ENCODE measurements at places on chromosomes 3 and 15.

DNA sequence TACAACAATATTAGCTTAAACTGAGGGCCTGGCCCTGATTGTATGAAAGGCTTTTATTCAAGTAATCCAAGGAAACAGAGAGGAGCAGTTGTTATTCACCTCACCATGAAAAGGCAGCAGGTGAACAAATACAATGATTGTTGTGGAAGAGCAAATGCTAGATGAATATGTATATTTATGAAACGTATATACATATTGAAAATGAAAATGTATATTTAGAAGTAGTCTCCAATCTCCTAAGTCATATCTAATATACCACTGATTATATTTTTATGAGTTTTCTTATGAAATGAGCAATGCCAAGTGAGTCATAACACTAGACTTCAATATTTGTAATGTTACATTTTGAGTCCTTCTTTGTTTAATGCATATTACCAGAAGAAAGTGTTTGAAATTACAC, 116.2 kb upstream of the KCNMB2 start:
- no peaks in the 10 kb centered on the region for H3K27me3 ChIP-seq
- peaks cover 4% of the 10 kb centered on the region for H3K4me1 ChIP-seq
- no peaks in the 10 kb centered on the region for H3K36me3 ChIP-seq
- no peak overlapping the region for H3K27ac ChIP-seq

DNA sequence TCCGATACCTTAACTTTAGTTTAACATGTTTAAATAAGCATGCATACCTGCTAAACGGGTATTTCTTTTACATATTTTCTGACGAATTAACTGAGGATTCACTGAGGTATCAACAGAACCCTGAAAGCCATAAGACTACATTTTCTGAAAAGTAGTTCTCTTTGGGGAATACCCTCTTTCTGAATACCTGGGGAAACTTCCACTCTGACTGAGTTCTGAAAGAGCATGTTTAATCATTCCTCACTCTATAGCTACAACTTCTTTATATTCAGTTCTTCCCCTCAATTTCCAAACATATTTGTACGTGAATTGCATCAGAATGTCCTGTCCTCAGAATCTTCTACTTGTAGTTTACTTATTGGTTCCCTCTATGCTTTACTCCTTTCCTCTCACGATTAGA, 403.0 kb downstream of the ROBO1 start:
- no peak overlapping the region for H3K27ac ChIP-seq
- no peaks in the 10 kb centered on the region for H3K27me3 ChIP-seq
- H3K4me3 ChIP-seq: no peak overlapping the region
- DNase-seq: no peak
- H3K4me1 ChIP-seq: peaks cover 23% of the 10 kb centered on the region
- no peaks in the 10 kb centered on the region for H3K36me3 ChIP-seq

GRCh38 chr3:79314544-79314943, 453.3 kb downstream of the ROBO1 start:
- no peak overlapping the region for H3K4me3 ChIP-seq
- H3K4me1 ChIP-seq: peaks cover 9% of the 10 kb centered on the region
- no peak for DNase-seq
- H3K27ac ChIP-seq: peak overlapping the region; percentile 86

DNA sequence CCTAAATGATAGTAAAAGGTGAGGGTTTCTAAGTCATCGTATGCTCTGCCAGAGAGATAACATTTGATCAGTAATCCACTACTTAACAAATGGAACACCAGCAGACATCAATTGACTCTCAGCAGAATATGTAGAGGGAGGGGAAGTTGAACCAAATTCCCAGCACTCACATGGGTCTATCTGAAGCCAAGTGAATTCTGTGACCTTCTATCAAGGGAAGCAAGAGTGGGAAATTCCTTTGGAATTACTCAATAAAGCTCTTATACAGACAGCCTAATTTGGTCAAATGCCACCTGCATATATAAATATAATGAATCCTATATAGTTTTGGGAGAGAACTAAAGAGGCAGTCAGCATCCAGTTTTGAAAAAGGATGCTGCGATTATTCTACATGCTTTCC, 15.8 kb upstream of the KCNMB2 start:
- no peak overlapping the region for H3K27ac ChIP-seq
- H3K36me3 ChIP-seq: no peaks in the 10 kb centered on the region
- peaks cover 6% of the 10 kb centered on the region for H3K4me1 ChIP-seq

- no peaks in the 10 kb centered on the region for H3K36me3 ChIP-seq
- H3K4me1 ChIP-seq: no peaks in the 10 kb centered on the region
- no peak overlapping the region for H3K27ac ChIP-seq
- H3K4me3 ChIP-seq: no peak overlapping the region
- no peak for DNase-seq
Measured at GRCh38 chr15:33330931-33331330, 20.2 kb downstream of the RYR3 start.

- no peak for DNase-seq
- no peaks in the 10 kb centered on the region for H3K36me3 ChIP-seq
- no peak overlapping the region for H3K4me3 ChIP-seq
- no peak overlapping the region for H3K27ac ChIP-seq
- H3K27me3 ChIP-seq: no peaks in the 10 kb centered on the region
- H3K4me1 ChIP-seq: no peaks in the 10 kb centered on the region
Measured at GRCh38 chr3:146970236-146970635, 365.1 kb upstream of the PLSCR5 start.
